ENCODE measurements at places on chromosomes 12 and 14. TPM values are rescaled to one million over a fixed set of nuclear protein-coding genes. Genes with fewer than 3 reads are reported as not detected.

The FOXN4 gene
- not detected for total RNA-seq

The LGALS3 gene
- 178 TPM for total RNA-seq

The KMT2D gene
- total RNA-seq = 32.4 TPM

The KRT75 gene
- 0.08 TPM for total RNA-seq

The KCNH3 gene
- total RNA-seq = not detected

The REM2 gene
- total RNA-seq = 0.18 TPM

The TMTC1 gene
- total RNA-seq = 0.38 TPM

The MGP gene
- total RNA-seq = 0.64 TPM

The FOXM1 gene
- 68.9 TPM for total RNA-seq

The FAM186B gene
- total RNA-seq = 0.23 TPM

The SERPINA5 gene
- 4.9 TPM for total RNA-seq

The REP15 gene
- total RNA-seq = 0.57 TPM
